ENCODE measurements at places on chromosomes 5 and 9.

GRCh38 chr5:166899343-166899742 lies 1392.1 kb upstream of the WWC1 start:
- DNase-seq = no peak

DNA sequence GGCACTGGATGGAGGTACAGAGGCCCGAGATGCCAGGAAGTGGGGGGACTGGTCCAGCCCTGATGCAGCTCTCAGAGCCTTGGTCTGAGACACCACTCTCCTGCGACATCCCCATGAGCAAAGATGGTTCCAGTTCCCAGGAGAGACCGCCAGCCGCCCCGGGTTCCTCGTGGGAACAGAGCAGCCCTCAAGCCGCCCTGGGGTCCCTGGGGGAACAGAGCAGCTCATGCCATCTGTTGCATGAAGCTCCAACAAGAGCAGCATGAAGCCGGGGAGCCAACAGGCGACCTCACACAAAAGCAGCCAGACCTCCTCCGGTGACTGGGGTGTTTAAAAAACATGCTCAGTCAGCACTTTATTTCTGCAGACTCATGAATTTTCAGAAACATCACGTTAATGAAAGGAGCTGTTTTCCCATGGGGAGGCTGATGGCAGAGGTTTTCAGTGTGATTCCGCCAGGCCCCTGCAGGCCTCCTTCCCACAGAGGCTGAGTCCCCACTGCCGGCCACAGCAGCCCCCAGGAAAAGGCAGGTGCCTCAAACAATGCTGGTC lies 6.2 kb downstream of the SLC6A18 start:
- DNase-seq = no peak

- no peak for DNase-seq
Observed at GRCh38 chr9:113596616-113597320, 133.2 kb downstream of the RGS3 start.

- DNase-seq = no peak
Observed at GRCh38 chr5:79105868-79106267, 5.7 kb upstream of the BHMT start.

DNA sequence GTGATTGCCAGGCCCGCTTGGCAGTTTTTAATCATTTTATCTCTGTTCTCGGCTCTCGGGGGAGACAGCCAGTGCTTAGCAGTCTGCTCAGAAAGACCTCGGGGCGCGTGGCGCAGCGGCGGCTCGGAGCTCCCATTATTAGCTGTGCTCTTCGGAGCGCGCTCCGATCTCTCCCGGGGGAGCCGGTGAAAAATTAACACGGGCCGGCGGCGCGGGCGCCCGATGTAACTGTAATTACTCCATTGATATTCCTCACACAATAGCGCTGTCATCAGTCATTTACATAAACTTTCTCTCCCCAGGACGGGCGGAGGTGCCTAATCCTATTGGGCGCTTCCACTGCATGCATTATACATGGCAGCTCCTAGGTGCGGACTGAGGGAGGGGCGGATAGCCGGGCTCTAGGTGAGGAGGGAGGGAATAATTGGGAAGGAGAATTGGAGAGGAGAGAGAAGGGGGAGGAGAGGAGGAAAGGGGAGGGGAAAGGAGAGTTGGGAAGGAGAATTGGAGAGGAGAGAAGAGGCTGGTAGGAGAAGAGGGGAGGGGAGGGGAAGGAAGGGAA lies 24.9 kb downstream of the LMX1B start:
- no peak for DNase-seq

DNA sequence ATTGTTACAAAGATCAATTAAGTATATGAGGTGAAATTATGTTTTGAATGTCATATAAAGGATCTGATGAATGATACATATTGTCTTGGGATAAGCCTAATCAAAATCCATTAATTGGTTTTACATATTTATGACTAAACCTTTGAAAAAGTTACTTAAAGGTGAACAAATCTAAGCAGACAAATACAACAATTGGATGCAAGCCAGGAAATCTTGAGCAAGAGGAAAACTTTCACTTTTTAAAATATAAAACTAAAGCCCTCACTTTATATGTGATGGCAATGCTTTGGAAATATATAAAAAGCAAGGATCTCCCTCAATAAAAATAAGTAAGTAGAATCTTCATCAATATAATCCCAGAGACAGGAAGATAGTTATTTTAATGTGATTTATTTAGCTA lies 80.1 kb downstream of the EDIL3 start:
- DNase-seq = no peak

DNA sequence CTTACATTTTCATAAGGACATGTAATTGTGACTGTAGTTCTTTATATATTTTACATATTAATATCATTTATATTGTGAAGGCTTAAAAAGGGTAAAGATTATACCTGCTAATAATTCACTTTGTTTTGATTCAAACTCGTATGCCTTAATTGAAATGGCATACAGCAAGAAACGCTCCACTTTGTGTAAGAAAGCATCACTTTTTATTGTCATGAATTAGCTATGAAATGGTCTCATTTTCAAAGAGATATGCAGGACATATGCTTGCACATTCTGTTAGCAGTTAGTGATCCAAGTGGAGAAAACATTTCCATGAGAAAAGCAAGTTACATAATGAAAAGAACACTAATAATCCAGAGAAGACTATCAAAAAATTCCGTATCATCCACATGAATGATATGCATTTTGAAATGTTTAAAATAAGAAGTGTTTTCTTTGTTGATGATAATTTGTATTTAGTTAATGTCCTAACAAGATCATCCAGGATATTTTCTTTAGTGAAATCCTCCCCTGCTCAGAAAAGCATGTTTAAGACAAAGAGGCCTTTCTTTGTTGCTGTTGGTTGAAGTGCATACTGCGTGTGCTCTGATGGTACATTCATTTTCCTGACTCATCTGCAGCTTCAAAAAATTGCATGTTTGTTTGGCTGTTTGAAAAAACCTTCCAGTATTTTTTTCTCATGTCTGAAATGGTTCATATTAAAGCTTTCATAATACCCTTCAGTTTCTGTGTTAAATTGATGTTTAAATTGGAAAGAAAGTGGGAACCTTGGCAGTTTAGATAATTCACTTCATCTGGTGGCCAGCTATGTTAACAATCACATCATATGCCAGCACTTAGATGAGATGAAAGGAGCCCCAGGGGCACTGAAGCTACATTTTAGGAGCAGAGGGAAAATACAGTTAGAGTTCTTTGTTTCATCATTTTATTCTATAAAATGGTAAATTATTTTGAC lies 242.2 kb downstream of the CSNK1G3 start:
- DNase-seq = no peak

GRCh38 chr5:100406640-100407039 lies 128.5 kb upstream of the FAM174A start:
- DNase-seq = no peak

- DNase-seq = no peak
Observed at GRCh38 chr9:92429836-92430235, 5.6 kb upstream of the OMD start.

DNA sequence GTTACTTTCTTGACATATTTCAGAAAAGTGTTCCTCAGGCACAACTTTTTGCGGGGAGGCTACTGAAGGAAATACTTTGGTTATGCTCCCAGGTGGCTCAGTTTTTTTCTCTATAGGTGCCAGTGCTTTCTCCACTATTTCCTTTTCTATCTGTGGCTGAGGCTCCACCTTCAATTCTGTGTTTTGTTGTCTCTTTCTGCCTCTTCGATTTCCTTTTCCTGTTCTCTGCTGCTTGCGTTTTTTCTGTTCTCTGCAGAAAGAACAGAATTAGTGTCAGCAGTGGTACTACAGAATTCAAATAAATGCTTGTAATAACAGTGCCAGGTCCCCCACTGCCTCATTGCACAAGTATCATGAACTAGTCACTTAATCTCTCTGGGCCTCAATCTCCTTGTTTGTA lies 7.0 kb downstream of the HEMGN start:
- DNase-seq = no peak

GRCh38 chr5:77957-78804 lies 13.8 kb upstream of the PLEKHG4B start:
- DNase-seq = peak; percentile 20

GRCh38 chr5:139795074-139796001 lies at the start of gene PSD2:
Gene PSD2, plus strand, starts transcription at chr5:139795808. Its CDS starts 13,633 bp downstream, at chr5:139809441.
- no peak for DNase-seq

GRCh38 chr5:11851416-11851815 lies 52.8 kb downstream of the CTNND2 start:
- no peak for DNase-seq

DNA sequence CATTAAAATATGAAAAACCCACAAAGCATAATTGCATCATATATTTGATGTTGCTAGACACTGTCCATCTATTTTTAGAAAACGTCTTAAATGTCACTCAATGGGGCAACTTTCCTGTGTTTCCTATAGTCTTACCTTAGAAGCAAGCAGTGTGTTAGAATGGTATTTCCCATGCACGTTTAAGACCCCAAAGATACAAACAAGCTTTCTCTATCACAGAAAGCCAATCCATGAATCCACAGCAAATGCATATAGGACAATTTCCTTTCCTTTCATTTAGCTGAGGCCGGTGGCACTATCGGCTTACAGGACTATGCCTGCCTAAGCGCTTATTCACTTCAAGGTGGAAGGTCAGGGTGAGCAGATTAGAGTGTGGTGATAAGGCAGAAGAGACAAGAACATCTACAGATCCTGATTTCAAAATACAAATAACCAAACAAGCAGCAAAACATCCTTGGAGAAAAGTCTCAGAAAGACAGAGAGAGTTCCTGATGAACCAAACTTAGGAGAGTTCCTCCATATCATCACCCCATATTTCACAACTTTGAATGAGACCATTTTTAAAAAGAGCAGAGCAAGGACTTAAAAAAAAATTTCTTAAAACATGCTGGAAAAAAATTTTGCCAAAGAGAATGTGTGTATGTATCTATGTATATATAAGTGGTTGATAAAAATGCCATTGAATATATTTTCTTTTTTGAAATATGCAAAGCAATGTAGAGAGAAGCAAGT lies 57.2 kb downstream of the MEF2C start:
- DNase-seq = no peak

DNA sequence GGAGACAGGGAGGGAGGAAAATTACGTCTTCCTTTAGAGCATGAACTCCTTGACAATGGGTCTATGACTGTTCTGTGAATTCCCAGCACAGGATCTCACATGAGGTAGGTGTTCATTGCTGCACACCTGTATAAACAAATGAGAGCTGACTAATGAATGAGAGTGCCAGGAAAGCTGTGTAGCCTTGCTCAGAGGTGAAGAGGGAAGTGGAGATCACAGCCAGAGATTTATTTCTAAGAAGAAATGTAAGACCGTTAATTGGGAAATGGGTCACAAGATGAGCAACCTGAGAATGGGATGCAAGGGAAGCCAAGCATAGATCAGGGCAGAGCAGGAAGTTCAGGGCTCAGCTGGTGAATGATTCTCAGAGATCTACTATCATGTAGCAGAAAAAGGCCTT lies 295.1 kb downstream of the CDK5RAP2 start:
- DNase-seq = no peak
